ENCODE measurements at places on chromosomes 7 and 10.

GRCh38 chr7:155458878-155459699, 1.2 kb downstream of the EN2 start:
- no peak for DNase-seq

DNA sequence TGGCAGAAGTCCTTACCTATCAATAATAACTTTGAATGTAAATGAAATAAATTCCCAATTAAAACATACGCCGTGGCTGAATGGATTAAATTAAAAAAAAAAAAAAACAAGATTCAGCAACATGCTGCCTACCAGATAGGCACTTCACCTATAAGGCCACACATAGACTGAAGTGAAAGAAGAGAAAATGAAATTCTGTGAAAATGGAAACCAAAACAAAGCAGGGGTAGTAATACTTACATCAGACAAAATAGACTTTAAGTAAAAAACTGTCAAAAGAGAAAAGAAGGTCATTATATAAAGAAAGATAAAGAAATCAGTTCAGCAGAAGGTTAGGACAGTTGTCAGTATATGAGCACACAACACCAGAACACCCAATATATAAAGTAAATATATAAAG, 55.3 kb downstream of the TCAF1 start:
- DNase-seq: no peak

DNA sequence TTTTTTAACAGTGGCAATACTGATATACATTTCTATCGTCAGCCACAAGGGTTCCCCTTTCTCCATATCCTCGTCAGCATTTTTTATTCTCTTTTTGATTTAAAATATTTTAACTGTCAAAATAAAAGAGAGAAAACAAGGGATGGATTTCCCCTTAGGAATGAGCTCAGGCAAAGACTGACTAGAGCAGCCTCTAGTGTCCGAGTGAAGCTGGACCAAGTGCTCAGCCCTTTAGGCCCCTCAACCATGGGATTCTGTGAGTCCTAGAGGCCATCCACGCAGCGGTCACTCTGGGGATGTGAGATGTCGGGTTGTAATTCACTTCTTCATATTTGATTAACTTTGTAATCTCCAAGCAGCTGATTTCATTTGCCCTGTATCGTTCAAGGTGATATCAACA, 137.4 kb upstream of the RNF32 start:
- DNase-seq: no peak

GRCh38 chr7:38147005-38147404, 31.0 kb upstream of the STARD3NL start:
- DNase-seq: no peak

- no peak for DNase-seq
These were observed 16.1 kb downstream of the CALU start for GRCh38 chr7:128755075-128755818.

DNA sequence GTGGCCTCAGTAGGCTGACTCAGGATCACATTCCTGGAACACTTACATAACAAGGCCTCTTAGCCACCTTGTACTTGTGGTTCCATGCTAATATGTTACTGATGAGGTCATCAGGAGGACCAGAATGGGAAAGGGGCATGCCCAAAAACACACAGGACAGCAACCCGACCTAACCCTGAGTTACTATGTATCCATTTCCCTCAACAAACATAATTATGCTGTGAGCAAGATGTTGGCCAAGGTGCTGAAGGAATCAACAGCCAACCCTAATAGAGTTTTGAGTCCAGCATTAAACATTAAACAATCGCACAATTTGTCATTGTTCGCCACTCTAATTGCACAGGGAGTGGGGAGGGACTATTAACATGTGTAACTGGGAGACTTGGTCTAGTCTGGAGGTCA, 129.4 kb downstream of the PLPP4 start:
- DNase-seq: no peak

DNA sequence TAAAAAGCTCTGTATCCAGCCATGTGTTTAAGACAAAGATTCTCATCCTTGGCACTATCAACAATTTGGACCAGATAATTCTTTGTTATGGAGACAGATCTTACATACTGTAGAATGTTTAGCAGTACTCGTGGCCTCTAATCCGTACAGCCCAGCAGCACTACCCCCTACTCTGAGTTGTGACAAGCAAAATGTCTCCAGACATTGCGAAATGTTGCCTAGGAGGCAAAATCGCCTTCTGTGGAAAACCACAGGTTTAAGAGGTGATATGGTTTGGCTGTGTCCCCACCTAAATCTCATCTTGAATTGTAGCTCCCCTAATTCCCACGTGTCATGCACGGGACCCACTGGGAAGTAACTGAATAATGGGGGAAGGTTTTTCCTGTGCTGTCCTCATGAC, 186.7 kb downstream of the CHCHD3 start:
- no peak for DNase-seq

- DNase-seq: no peak
These were observed 11.2 kb downstream of the KLLN start for GRCh38 chr10:87852089-87852488.

GRCh38 chr7:130010689-130011412, 40.3 kb downstream of the ZC3HC1 start:
- DNase-seq: peak; percentile 75

DNA sequence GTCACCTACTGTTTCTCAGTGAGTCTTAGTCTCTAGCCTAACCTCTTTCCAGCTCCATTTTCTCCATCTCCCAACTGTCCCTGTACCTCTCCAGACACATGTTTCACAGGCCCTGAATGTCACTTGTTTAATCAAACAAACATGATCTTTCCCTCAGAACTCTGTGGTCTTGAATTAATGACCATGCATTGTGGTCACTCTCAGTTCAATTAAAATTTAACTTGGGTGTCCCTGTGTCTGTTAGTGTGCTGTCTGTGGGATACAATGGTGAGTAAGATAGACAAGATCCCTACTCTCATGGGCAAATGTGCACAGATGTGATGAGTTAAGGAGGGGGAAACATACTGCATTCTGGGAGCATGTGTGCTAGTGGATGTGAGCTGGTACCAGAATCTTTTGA, 65.0 kb downstream of the RBM33 start:
- no peak for DNase-seq

GRCh38 chr7:7408001-7408770, 127.5 kb downstream of the COL28A1 start:
- no peak for DNase-seq

DNA sequence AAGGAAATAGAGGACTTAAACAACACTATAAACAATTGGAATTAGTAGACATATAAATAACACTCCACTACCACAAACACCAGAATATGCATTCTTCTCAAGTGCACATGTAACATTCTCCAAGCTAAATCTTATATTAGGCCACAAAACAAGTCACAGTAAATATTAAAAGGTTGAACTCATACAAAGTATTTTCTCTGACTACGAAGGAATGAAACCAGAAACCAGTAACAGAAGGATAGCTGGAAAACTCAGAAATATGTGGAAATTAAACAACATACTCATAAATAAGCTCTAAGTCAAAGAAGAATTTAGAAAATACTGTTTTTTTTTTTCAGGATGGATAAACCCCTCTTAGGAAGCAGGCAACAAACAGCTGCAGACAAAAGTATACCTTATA, 77.4 kb upstream of the IGFBP3 start:
- DNase-seq: no peak

- DNase-seq: no peak
These were observed 18.8 kb downstream of the IFIT3 start for GRCh38 chr10:89346405-89347254.

DNA sequence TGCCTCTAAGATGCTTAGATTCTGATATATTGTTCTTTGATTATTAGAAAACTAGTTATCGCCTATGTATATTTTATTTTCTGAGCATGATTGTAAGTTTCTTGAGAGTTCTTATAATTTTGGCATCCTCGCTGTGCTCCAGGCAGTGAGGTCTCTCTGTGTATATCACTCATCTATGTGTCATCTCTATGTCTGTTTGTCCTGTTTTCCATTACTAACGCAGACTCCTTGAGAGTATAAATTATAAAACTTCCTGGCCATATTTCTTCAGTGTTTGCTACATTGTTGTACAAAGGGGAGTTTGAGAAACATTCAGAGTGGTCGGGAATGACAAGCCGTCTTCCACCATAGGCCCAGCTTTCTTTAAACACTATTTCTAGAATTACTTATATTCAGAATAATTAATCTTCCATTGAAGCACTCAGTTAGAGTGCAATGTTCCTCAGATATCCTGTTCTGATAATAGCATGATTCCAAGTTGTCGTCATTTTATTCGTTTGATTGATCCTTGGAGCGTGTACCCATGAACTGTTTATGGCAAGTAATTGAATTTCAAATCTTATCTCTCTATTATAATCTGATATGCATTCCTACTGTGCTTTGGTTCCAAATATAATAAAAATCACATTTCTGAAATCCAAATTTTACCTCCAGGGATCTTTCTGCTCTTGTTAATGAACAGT, 206.6 kb downstream of the BAMBI start:
- DNase-seq: no peak

DNA sequence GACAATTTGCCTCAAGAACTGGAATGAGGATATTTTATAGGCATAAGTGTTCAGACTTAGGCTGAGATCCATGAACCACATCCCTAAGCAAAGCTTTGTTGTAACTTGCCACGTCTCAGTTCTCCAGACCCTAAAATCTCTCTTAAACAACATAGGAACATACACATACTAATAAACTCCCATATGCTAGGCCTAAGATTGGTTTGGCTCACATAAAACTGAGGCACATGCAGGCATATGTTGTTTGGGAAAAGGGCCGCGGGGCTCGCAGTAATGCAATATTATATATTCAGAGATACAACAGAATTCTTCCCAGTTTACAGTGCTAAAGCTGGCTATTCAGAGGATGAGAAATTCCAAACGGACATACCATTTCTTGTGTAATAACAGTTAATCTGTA, 61.0 kb downstream of the DOCK4 start:
- no peak for DNase-seq

DNA sequence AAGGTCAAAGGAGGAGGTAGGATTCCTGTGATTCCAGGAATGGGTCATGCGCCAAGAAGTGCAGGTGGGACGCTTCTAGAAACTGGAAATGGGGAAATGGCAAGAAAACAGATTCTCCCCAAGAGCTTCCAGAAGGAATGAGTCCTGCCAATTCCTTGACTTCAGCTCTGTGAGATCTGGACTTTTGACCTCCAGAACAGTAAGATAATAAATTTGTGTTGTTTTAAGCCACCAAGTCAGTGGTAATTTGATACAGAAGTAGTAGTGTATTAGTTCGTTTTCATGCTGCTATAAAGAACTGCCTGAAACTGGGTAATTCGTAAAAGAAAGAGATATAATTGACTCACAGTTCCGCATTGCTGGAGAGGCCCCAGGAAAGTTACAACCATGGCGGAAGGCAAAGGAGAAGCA, 178.6 kb upstream of the GALNT17 start:
- no peak for DNase-seq

DNA sequence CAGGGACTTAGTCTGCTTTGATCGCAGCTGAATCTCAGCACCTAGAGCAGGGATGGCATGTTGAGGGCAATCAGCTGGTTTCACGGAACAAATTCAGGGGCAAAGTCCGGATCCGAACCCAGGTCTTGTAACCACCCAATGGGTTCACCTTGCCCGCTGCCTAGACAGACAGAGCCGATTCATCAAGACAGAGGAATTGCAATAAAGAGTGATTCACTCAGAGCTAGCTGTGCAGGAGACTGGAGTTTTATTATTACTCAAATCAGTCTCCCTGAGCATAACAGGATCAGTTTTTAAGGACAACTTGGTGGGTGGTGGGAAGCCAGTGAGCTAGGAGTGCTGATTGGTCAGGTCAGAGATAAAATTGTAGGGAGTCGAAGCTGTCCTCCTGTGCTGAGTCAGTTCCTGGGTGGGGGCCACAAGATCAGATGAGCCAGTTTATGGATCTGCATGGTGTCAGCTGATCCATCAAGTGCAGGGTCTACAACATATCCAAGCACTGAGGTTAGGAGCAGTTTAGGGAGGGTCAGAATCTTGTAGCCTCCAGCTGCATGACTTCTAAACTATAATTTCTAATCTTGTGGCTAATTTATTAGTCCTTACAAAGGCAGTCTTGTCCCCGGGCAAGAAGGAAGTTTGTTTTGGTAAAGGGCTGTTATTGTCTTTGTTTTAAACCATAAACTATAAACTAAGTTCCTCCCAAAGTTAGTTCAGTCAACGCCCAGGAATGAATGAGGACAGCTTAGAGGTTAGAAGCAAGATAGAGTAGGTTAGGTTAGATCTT, 43.5 kb upstream of the CHST3 start:
- no peak for DNase-seq

DNA sequence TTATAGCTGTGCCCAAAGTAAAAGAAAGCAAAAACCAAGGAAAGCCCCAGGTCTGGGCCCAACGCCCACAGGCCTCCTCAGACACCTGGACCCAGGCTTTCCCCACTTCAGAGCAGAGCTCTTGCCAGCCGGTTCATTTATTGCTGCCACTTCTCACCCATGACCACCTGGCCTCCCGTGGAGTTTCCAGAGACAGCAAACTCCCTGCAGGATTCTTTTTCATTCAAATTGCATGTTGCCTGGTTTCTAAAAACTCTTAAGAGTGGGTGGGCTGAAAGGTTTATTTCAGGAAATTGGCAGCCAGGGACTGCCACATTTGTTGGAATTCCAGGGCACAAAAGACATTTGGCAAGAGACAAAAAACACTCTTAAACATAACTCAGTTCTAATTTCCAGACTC, 4.7 kb downstream of the VOPP1 start:
- DNase-seq: no peak

DNA sequence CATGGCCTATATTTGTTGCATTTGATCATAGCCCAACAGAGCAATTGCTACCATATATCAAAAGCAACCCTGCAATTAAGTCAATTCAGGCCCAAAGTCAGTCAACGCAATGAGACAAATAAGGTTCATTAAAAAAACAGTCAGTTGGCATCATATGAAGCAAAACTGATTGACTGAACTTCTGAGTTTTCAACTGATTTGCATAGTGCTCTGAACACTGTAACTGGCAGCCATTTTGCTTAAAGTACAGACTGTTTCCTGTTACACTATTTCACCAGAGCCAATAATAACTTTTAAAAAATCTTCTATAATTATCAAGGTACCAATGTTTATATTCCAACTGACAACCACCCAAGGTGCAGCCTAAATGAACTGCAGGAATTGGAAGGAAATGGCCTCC, 68.4 kb upstream of the RAPGEF5 start:
- no peak for DNase-seq

DNA sequence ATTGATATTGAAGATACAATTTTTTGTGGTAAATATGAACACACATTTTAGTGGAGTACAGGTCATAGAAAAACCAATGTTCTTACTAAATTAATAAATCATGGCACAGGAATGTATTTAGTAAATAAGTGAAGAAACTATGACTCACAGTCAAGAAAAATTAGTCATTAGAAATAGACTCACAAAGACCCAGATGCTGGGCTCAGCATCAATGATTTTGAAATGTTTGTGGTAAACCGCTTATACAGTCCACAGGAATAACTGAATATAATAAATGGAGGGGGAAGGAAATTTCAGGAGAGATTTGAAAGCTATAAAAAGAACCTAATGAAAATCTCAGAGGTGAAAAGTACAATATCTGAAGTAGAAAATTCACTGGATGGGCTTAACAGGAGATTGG, 138.3 kb upstream of the ADCY1 start:
- no peak for DNase-seq

DNA sequence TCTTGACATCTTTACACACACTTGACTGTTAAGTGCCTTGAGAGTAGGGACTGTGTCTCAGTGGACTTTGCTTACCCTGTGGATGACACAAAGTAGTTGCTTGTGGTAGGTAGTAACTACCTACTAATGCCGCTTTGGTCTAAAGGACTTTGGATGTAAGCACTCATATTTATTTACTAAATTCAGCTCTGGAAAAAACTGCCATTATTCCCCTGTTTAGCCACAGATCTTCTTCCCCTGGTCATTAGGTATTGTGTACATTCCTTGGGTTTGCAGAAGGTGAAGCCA, 2.8 kb upstream of the VDAC2 start:
- no peak for DNase-seq

Data from central memory CD4-positive, alpha-beta T cell (primary cell).